ENCODE measurements at places on chromosomes 4 and X.

GRCh38 chrX:115367455-115367854, 77.9 kb downstream of the LUZP4 start:
- H3K4me1 ChIP-seq: no peaks in the 10 kb centered on the region
- H3K27ac ChIP-seq: no peak overlapping the region
- no peak overlapping the region for H3K4me3 ChIP-seq
- DNase-seq: no peak

- H3K4me3 ChIP-seq: no peak overlapping the region
- no peaks in the 10 kb centered on the region for H3K27me3 ChIP-seq
- no peaks in the 10 kb centered on the region for H3K4me1 ChIP-seq
- no peak for DNase-seq
These were observed 253.7 kb downstream of the CENPC start for GRCh38 chr4:67291644-67292043.

GRCh38 chr4:79540143-79540542, 132.1 kb upstream of the GK2 start:
- H3K4me3 ChIP-seq: no peak overlapping the region
- DNase-seq: no peak
- H3K4me1 ChIP-seq: no peaks in the 10 kb centered on the region
- no peaks in the 10 kb centered on the region for H3K36me3 ChIP-seq
- H3K27ac ChIP-seq: no peak overlapping the region
- H3K27me3 ChIP-seq: no peaks in the 10 kb centered on the region

DNA sequence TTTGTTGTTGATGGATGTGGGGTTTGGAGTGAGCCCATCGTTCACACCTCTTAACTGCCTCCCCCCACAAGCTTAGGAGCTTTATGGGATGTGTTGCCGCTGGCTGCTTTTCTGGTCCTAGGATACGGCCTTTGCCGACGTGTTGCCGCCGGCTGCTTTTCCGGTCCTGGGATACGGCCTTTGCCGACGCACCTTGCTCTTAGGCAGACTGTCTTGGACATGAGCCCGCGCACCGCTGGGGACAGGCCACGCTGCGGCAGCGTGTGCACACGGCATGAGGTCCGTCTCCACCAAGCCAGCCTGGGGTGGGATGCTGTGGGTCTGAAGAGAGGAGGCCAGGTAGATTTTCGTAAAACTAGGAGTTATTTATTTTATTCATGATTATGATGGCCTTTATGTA, 14.2 kb downstream of the RGS12 start:
- peaks cover 9% of the 10 kb centered on the region for H3K4me1 ChIP-seq
- no peaks in the 10 kb centered on the region for H3K36me3 ChIP-seq
- DNase-seq: no peak
- H3K27me3 ChIP-seq: peaks cover 3% of the 10 kb centered on the region
- H3K27ac ChIP-seq: no peak overlapping the region

- H3K36me3 ChIP-seq: peaks cover 12% of the 10 kb centered on the region
- H3K4me1 ChIP-seq: no peaks in the 10 kb centered on the region
- no peak overlapping the region for H3K4me3 ChIP-seq
- no peak for DNase-seq
These were observed 81.2 kb downstream of the GAB1 start for GRCh38 chr4:143417679-143418403.

DNA sequence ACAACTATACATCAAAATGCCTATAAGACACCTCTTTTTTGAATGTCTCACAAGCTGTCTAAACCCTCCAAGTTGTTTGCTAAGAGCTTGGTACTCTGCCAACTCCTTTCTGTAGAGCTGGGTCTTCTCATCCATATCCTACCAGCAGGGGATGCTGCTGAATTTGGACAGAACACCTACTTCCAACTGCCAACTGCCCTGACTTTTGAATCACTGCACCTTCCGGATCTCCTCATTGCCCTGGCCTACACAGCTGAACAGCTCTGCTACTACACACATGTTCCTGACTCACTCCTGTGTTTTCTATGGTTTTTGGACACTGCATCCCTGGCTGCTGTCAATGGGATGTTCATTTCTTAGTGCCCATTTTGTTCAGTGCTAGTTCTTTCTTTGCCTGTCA, 18.7 kb downstream of the FAM184B start:
- no peaks in the 10 kb centered on the region for H3K4me1 ChIP-seq
- peak; percentile 37 for DNase-seq
- H3K36me3 ChIP-seq: no peaks in the 10 kb centered on the region
- peaks cover 7% of the 10 kb centered on the region for H3K27me3 ChIP-seq

DNA sequence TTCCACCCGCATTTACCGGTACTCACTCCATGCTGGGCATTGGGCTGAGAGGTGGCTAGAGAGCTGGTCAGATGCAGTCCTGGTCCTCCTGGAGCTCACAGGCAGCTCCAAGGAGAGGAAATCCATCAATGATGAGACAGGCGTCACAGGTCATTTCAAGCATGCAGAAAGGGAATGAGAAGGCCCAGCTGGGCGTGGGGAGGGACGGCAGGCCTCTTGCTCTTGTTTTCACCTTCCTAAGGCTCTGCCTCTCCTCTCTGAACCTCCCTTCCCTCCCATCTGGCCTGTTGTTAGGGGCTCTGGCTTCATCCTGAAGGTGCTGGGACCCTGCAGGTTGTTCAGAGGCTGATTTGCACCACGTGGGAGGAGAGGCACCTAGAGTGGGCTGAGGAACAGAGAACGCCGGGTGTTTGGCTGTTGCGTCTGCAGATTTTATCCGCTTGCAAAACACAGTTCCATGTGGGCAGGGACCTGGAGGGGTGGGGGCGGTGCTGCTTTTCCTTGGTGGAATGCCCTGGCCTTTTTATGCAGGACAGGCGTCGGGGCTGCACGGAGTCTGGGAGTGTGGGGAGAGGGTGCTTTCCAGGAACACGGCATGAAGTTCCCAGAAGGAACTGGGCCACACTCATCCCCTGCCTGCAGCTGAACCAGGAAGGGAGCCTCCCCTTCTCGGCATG, 81.5 kb upstream of the PSAPL1 start:
- H3K27me3 ChIP-seq: peaks cover 53% of the 10 kb centered on the region
- H3K27ac ChIP-seq: no peak overlapping the region
- H3K4me3 ChIP-seq: no peak overlapping the region
- H3K4me1 ChIP-seq: no peaks in the 10 kb centered on the region
- no peak for DNase-seq

DNA sequence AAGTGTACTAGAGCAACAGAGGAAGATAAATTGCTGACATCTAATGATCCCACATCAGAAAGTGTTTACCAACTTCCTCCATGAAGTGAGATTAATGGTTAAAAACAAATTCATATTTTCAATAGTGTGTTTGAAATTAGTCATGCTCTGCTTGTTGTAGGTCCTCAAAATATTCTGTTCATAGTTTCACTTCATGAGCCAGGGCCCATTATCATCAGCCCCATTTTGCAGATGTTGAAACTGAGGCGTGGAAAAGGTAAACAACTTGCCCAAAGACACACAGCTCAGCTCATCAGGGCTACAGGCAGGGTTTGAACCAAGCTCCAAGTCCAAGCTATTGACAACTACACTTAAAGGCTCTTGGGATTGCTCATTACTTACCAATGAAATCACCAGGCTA, 103.5 kb upstream of the PPARGC1A start:
- no peak overlapping the region for H3K4me3 ChIP-seq
- DNase-seq: no peak
- H3K4me1 ChIP-seq: no peaks in the 10 kb centered on the region

DNA sequence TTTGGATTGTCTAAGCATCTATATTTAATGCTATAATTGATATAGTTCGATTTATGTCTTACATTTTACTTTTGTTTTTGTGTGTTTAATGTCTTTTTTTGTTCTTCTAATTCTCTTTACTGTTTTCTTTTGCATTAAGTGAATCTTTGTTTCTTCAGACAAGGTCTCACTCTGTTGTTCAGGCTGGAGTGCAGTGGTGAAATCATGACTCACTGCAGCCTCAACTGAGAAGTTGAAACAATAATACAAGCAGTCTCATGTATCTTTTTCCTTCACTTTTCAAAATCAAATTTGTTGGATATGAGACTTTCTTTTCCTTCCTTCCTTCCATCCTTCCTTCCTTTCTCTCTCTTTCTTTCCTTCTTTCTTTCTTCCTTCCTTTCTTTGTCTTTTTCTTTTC, 1401.6 kb downstream of the ADGRL3 start:
- H3K27me3 ChIP-seq: no peaks in the 10 kb centered on the region
- H3K27ac ChIP-seq: no peak overlapping the region
- no peak for DNase-seq
- H3K36me3 ChIP-seq: no peaks in the 10 kb centered on the region
- H3K4me1 ChIP-seq: no peaks in the 10 kb centered on the region

GRCh38 chrX:77428551-77428950, 18.6 kb upstream of the FGF16 start:
- DNase-seq: no peak
- no peak overlapping the region for H3K27ac ChIP-seq

- H3K36me3 ChIP-seq: no peaks in the 10 kb centered on the region
- DNase-seq: no peak
- no peak overlapping the region for H3K4me3 ChIP-seq
- H3K4me1 ChIP-seq: no peaks in the 10 kb centered on the region
- peaks cover 24% of the 10 kb centered on the region for H3K27me3 ChIP-seq
- H3K27ac ChIP-seq: no peak overlapping the region
These were observed 3.7 kb downstream of the BTC start for GRCh38 chr4:74790652-74791051.

DNA sequence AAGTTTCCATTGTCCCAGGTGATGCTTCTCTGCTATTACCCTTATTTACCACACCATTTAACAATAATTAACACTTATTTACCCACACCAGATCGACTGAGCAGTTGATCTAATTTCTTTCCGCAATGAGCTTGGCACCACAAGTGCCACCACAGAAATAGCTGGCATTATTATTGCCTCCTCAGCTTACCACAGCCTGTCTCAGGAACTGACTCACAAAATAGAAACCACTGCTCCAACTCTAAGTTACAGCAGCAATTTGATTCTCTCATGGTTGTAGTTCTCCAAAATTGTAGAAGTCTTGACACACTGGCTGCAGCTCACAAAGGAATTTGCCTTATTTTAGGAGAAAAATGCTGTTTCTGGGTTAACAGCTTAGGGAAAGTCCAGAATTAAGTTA, 22.5 kb downstream of the ZNF721 start:
- DNase-seq: no peak
- H3K4me3 ChIP-seq: no peak overlapping the region
- peaks cover 15% of the 10 kb centered on the region for H3K36me3 ChIP-seq
- H3K27me3 ChIP-seq: no peaks in the 10 kb centered on the region
- no peaks in the 10 kb centered on the region for H3K4me1 ChIP-seq

GRCh38 chrX:155534800-155535199, 76.4 kb upstream of the F8A3 start:
- no peak for DNase-seq
- no peak overlapping the region for H3K4me3 ChIP-seq
- H3K4me1 ChIP-seq: no peaks in the 10 kb centered on the region

GRCh38 chr4:73245955-73246354, 12.6 kb downstream of the ANKRD17 start:
- H3K27me3 ChIP-seq: no peaks in the 10 kb centered on the region
- DNase-seq: peak; percentile 72
- no peaks in the 10 kb centered on the region for H3K4me1 ChIP-seq
- no peak overlapping the region for H3K4me3 ChIP-seq
- peak overlapping the region; percentile 60 for H3K27ac ChIP-seq

GRCh38 chr4:68865188-68865638, 49.4 kb downstream of the UGT2B10 start:
- no peaks in the 10 kb centered on the region for H3K4me1 ChIP-seq
- no peak overlapping the region for H3K4me3 ChIP-seq
- H3K27me3 ChIP-seq: no peaks in the 10 kb centered on the region
- H3K27ac ChIP-seq: peak overlapping the region; percentile 35
- DNase-seq: no peak

DNA sequence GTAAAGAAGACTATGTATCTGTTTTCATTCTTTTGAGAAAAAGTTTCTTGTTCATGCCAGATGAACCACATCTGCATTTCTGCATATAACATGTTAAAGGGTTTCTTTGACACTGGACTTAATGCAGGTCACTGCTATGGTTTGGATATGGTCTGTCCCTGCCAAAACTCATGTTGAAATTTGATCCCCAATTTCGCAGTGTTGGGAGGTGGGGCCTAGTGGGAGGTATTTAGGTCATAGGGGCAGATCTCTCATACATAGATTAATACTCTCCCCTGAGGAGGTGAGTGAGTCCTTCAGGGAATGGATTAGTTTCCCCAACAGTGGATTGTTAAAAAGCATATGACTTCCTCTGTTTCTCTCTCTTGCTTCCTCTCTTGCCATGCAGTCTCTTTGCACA, 45.9 kb upstream of the TMEM33 start:
- no peak overlapping the region for H3K27ac ChIP-seq
- H3K4me3 ChIP-seq: no peak overlapping the region
- H3K36me3 ChIP-seq: no peaks in the 10 kb centered on the region
- H3K4me1 ChIP-seq: no peaks in the 10 kb centered on the region
- peaks cover 5% of the 10 kb centered on the region for H3K27me3 ChIP-seq

- H3K27ac ChIP-seq: no peak overlapping the region
- H3K27me3 ChIP-seq: no peaks in the 10 kb centered on the region
- no peak for DNase-seq
- no peak overlapping the region for H3K4me3 ChIP-seq
These were observed 77.4 kb downstream of the WDR19 start for GRCh38 chr4:39259571-39260330.

- H3K27ac ChIP-seq: no peak overlapping the region
- H3K4me1 ChIP-seq: no peaks in the 10 kb centered on the region
These were observed 74.1 kb downstream of the DOCK11 start for GRCh38 chrX:118569676-118570075.

DNA sequence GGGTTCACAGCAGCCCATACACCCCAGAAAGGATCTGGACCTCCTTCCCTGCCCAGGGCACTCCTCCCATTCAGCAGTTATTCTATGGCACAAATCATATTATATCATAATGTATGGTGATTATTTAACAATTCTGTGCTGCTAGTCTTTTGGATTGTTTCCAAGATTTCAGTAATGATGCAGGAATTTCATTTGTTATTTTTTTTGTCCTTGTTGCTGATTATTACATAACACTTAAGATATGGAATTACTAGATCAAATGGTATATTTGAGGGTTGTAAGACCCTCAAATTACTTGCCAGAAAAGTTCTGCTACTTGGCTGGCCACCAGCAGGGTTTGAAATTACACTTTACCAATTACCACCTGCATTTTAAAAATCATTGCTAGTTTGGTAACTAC, 36.4 kb downstream of the QDPR start:
- no peaks in the 10 kb centered on the region for H3K36me3 ChIP-seq
- H3K4me1 ChIP-seq: peaks cover 2% of the 10 kb centered on the region
- H3K4me3 ChIP-seq: no peak overlapping the region
- DNase-seq: no peak

GRCh38 chr4:6892909-6893202, 16.8 kb upstream of the TBC1D14 start:
- no peaks in the 10 kb centered on the region for H3K27me3 ChIP-seq
- peak overlapping the region; percentile 80 for H3K27ac ChIP-seq
- no peak for DNase-seq
- no peak overlapping the region for H3K4me3 ChIP-seq

GRCh38 chr4:169117591-169118081, 107.6 kb upstream of the CBR4 start:
- H3K27me3 ChIP-seq: peaks cover 21% of the 10 kb centered on the region
- H3K4me1 ChIP-seq: no peaks in the 10 kb centered on the region
- DNase-seq: no peak
- H3K27ac ChIP-seq: no peak overlapping the region

DNA sequence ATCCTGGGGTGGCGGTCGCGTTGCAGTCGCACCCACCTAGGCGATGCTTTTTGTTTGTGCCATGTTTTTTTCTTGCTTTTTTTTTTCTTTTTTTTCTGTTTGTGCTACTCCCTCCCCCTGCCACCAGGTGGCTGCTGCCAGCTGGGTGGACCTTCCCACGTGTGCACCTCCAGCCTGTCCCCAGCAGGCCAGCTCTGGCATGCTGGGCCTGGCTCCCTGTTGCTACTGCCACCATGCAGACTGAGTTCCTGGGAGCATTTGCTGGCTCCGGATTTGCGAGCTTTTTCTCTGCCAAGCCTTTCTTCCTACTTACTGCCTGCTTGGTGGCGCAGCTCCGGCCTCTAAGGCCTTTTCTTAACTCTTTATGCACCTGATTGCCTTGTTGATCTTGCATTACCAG, 161.2 kb upstream of the WDFY3 start:
- peak; percentile 57 for DNase-seq
- no peaks in the 10 kb centered on the region for H3K4me1 ChIP-seq
- no peak overlapping the region for H3K27ac ChIP-seq

Data from K562 (cell line).